ENCODE measurements at places on chromosomes 12 and 14.

GRCh38 chr12:98578821-98579220 lies 14.7 kb upstream of the SLC25A3 start:
- DNase-seq: no peak

DNA sequence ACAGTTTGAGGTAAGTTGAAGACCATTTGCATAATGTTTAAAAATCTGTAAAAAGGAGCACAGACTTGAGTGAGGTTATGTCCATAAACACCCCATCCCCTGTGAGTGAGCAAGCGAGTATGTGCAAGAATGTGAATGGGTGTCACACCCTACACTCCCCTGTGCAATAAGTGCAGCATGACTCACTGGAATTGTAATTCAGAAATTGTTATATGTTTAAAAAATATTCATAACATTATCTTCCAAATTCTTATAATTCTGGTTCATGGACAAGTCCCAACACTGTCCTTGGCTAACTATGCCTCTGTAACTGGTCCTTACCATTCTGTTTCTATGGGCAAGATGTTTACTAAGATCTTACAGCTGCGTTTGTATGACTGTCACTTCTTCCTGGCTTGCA lies 207.8 kb upstream of the FAR2 start:
- no peak for DNase-seq

- no peak for DNase-seq
Observed at GRCh38 chr14:37844614-37845013, 249.2 kb downstream of the TTC6 start.

DNA sequence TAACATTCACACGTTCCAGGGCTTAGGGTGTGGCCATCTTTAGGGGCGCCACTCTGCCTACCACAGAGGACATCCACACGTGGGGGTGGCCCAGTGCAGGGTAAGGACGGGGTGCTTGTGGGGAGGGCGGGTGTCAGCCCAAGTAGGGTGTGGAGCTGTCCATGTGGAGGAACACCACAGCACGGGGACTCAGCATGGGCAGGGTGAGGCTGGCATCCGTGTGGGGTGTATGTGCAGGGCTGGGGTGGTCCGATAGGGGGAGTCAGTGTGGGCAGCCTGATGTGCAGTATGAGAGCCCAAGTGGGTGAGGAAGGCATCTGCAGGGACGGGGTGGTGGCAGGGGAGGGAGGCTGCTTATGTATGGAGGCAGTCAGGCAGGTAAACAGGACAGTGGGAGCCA lies 17.7 kb downstream of the PSMC1 start:
- DNase-seq: no peak

- no peak for DNase-seq
Observed at GRCh38 chr14:54627540-54628363, 60.8 kb downstream of the SAMD4A start.

DNA sequence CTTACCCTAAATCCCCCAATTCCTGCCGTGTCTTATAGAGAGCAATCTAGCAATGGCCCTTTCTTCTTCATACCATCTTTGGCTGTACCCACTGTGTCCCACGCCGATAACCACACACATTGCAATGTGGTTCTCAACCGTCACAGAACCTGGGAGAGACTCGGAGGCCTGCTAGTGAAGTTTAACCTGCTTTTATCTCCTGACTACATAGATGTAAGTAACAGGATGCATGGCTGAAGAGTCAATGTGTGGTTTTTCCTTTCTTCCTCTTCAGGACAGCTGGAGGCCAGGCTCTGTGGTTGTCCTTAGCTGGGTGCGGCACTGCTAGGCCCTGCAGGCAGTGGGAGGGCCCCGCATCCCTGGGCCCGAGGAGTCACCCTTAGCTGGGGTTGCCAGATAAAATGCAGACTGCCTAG lies 51.3 kb downstream of the ZNF664 start:
- no peak for DNase-seq

- DNase-seq: no peak
Observed at GRCh38 chr12:28248555-28249145, 58.4 kb downstream of the CCDC91 start.

DNA sequence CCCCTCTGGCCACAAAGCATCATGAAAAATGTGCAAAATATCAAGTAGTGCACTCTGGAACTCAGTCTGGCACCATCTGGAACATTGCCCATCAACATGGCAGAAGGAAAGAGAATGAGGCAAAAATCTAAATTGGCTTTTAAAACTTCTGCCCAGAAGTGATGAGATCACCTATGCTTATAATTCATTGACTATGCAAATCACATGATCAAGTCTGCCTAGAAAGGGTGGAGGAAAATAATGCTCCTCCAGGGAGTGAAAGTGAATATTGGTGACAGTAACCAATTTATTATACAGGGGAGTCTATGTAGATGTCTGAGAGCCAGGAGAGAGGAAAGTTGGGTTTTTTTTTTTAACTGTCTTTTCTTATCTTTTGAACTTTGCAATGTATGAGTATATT lies 73.3 kb upstream of the HIF1A start:
- no peak for DNase-seq

GRCh38 chr12:89827592-89827991 lies 119.0 kb upstream of the ATP2B1 start:
- no peak for DNase-seq

DNA sequence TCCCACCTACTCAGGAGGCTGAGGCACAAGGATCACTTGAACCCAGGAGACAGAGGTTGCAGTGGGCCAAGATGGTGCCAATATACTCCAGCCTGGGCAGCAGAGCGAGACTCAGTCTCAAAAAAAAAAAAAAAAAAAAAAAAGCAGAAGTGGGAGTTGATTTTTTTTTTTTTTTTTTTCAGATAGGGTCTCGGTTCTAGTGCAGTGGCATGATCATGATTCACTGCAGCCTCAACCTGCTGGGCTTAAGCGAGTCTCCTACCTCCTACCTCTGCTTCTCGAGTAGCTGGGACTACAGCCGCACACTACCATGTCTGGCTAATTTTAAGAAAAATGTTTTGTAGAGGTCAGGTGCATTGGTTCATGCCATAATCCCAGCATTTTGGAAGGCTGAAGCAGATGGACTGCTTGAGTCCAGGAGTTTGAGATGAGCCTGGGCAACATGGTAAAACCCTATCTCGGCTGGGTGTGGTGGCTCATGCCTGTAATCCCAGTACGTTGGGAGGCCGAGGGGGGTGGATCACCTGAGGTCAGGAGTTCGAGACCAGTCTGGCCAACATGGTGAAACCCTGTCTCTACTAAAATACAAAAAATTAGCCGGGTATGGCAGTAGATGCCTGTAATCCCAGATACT lies 16.3 kb upstream of the HSP90AA1 start:
- DNase-seq: no peak

Data from stimulated activated CD4-positive, alpha-beta T cell treated with anti-CD3 and anti-CD28 coated beads, Interleukin-12 subunit alpha, Interleukin-12 subunit beta, amount 100 ng/mL, for 4 hours (primary cell).